NCI-H2081 treated with DMSO at 0.1 percent for 48 hours (cell line): ENCODE measurements at places on chromosomes 2 and 18.

GRCh38 chr2:164439885-164440284, 181.4 kb downstream of the GRB14 start:
- no peak for DNase-seq

- DNase-seq, result no peak
These were observed 64.9 kb downstream of the KLHL29 start for GRCh38 chr2:23449831-23450331.

DNA sequence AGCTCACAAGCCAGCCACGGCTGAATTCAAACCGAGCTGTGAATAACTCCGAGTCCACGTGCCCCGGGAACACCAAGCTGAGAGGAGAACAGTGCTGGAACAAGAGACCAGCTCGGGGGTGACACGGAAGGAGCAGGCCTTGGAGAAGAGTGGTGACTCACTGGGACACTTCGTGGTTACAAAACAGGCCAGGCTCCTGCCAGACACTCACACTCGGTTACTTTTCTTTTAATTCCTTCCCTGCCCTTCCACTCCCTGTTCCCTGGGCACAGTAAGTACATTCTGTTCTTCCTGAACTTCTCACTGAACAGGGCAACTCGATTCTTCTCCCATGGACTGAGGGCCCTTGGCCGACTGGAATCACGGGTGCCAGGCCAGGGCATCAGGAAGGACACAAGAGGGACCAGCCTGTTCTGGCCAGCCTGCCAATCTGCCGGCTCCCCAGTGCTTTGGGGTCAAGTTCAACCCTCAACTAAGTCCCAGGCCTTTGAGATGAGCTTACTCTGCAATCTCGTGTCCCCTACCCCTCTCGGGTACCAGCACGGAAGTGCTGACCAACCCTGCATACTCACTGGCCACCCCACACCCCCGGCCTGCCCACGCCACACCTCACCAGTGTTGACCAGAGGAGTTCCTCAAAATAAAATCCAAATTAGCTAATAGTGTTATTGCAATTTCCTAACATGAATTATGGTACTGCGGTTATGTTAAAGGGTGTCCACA, 87.5 kb downstream of the TFCP2L1 start:
- DNase-seq, result no peak

GRCh38 chr2:37349231-37349860, 4.9 kb downstream of the QPCT start:
- no peak for DNase-seq

DNA sequence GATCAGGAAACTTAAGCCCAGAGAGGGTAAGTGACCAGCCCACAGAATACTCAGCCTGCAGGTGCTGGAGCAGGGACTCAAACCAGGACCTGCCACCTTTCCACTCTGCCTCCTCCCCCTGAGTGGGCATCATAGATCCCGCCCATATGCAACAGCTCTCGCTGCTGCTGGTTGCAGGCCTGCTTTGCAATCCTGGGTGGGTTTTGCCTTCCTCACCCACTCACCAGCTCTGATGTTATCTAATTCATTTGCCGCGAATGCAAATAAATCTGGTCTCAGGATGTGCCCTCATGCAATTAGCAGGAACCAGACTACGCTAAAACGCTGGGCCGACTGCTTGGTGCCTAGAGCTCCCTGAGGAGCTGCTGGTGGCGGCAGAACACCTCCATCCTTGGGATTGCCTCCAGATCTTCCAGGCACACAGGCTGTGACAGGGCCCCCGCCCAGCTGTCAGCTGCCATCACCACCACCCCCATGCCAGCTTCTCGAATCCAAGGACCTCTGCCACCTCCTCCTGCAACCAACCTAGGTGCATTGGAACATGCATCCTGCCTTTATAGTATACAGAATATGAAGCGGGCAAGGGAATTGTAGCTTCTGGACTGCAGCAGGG, 28.8 kb downstream of the CNGA3 start:
- no peak for DNase-seq

DNA sequence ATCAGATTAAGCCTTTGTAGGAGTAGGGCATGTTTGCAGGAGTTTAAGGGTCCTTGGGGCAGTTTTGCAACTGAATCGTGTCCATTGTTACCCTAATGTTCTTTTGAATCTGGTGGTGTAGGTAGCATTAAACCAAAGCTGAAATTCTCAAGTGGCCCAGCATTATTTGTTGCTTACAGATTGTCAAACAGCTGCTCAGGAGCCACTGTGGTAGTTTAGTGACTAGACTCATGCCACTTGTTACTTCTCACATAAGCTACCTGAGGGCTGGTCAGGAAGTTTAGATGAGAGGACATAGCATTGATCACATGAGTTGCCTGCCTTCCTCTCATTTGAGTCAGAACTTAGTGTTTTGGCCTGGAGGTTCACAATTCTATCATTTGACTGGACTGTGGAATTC, 157.6 kb downstream of the HAUS1 start:
- no peak for DNase-seq

DNA sequence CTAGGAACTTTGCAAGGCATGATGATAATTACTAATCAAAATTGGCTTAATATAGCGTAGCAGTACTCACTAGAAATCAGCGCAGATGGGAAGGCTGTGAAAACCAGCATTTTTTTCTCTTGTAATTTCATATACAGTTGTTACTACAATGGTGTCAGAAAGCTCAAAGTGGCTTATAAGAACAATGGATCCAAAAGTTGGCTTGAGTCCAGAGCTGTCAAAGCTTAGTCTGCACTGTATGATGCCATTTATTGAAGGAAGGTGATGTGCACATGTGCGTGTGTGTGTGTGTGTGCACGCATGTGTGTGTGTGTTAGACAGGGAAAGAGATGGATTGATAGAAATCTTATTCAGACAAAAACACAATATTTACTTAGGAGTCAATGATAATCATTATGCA, 341.3 kb downstream of the TGIF1 start:
- no peak for DNase-seq

DNA sequence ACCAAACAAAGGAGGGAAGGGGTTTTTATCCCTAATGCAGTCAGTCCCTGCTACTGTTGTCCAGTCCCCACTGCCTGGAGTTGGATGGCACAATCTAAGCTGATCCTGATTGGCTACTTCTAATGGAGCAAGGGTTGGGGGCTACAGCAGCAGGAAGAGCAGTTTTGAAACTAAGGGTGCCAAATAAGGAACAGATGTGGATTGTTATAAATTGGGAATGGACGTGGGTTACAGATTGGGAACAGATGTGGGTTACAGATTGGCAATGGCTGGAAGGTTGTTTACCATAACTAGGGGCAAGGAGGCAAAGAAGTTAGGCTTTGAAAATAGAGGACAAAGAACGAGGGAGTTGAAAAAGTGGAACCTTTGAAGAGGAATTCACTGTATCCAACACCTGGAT, 16.0 kb upstream of the PROM2 start:
- no peak for DNase-seq

DNA sequence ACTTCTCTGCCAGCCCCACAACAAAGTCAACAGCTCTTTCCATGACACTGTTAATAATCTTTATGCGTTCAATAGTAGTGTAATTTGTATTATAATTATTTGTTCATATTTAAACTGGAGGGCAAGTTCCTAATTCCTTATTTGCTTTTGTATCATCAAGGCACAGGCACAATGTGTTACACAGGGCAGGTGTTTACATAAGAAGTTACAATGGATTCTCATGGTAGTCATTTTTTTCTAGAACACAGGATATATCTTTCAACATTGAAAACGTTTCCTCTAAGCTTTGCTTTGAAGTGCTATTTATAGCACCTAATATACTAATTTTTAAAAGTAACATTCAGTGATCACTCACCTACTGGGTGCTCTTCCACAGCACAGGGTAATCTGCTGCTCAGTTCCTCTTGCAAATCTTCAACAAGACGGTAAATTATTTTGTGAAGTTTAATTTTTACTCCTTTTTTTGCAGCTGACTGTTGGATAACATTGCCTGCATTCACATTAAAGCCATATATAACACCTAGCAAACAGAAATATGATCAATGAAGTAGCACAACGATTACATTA, 7.3 kb downstream of the RPS27A start:
- peak; percentile 25 for DNase-seq

- no peak for DNase-seq
These were observed 1.6 kb downstream of the ADCY3 start for GRCh38 chr2:24918326-24919036.

- DNase-seq, result no peak
These were observed 640.7 kb downstream of the IRS1 start for GRCh38 chr2:226158940-226159339.

- no peak for DNase-seq
These were observed 229.8 kb upstream of the ACVR2A start for GRCh38 chr2:147614979-147615470.

GRCh38 chr2:232563580-232563979, 13.1 kb downstream of the EIF4E2 start:
- no peak for DNase-seq

- DNase-seq, result no peak
These were observed 211.4 kb downstream of the PRKCE start for GRCh38 chr2:45862843-45863242.

DNA sequence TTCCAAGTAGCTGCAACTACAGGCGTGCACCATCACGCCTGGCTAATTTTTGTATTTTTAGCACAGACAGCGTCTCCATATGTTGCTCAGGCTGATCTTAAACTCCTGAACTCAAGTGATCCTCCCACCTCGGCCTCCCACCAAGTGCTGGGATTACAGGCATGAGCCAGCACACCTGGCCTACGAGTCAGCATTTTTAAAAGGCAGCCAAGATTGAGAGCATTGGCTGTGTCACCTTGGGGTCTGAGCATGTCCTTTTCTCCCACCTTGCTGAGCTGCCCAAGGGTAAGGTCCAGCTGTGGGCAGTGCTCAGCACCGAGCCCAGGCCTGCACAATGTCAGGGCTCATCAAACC, 142.8 kb upstream of the LMAN1 start:
- DNase-seq, result no peak

GRCh38 chr2:165202239-165202638, 1.6 kb downstream of the SCN3A start:
- no peak for DNase-seq

DNA sequence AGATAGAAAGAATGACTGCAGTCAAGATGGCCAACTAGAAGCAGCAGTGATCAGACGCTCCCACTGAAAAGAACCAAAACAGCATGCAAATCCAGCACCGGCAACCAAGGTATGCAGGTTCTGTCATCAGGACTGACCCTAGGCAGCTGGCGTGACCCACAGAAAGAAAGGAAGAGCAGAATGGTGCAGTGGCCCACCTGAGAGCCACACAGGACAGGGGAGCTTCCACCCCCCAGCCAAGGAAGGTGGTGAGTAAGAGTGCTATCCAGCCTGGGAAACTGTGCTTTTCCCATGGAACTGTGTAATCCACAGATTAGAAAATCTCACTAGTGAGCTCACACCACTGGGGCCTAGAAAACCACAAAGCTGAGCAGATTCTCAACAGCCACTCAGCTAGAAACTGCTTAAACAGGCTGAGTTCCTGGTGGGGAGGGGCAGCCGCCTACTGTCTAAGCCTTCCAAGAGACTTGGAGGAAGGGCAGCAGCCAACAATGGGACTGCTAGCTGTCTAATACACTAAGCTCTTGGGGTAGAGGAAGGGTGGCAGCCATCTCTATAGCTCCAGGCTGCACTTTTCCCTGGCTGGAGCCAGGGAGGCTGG, 127.9 kb downstream of the EVA1A start:
- no peak for DNase-seq

GRCh38 chr2:231918501-231919330, 7.5 kb downstream of the NPPC start:
- DNase-seq, result no peak

DNA sequence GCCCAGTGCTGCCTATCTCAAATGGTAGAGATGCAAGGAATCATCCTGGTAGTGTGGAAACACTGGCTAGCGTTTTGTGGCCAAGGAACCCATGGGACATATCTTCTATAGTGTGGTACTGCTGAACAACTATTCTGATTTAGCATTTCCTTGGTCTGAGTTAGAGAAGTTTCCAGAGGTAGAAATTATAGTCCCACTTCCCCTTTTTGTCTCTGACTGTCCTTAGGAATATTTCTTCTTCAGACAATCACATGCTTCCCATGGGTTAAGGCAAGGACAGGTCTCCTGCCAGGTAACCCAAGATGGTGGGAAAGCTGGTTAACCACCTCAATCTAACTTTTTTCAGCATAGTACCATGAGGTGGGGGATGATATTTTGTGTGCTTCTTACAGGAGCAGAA, 729.5 kb upstream of the LRRTM4 start:
- no peak for DNase-seq

DNA sequence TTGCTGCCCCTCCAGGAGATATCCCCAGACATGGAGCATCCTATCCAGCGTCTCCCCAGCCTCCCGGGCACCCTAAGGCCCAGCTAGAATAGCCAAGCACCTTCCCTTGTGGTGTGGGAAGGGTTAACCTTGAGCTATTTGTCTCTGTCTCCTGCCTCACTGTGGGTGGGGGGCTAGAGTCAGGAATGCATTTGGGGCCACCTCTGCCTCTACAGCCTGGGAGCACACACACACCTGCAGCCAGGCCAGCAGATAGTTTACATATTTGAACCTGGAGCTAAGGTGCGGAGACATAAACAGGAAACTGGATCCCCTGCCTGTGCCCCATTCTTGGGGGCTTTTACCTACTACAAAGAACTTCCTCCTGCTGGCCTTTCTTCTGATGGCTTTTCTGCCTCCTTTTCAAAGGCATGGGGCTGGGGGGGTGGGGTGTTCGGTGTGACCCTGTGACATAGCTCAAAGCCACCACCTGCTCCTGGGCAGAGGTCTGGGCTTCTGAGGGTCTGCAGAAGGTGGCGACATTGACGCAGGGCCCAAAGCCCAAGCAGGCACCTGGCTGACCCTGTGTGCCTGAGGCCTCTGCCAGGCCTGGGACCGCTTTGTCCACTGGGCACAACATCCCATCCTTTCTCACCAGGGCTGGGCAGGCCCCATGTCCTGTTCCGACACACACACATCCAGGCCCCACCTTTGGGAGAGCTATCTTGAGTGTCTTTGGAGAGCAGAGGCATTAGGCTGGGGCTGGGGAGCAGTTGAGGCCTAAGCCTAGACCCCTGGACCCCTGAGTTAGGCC, 34.2 kb downstream of the EMX1 start:
- no peak for DNase-seq

DNA sequence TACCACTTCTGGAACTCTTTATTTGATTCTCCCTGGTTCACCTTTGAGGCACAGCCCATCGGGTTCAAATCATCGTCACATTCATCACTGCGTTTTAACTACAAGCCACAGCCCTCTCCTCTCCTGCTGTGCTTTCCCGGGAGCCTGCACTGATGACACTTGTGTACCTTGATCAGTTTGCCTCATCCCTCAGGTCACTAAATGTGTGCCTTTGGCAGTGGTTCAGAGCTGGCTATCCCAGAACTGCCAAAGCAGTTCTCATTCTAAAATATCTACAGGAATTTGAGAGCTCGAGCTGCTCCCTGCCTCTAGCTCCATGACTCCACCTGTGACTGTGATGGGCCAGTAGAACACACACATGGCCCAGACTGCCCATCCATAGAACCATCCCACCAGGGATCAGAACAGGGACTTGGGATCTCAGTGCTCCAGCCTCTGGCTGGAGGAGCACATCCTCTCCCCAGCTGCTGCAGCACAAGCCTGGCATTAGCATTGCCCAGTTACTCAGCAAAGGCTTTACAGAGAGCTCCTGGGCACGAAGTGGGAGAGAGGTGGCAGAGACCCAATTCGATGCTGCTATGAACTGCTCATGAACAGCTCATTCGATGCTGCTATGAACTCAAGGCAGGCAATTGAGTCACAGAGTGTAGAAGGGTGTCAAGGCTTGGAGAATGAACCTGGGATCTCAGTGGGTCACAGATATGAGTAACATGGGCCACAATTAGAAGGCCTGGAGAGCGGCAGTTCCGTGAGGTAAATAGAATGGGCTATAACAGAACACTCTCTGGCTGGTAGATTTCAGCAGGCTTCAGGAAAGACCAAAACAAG, 41.9 kb downstream of the EVA1A start:
- DNase-seq, result no peak
